Kidney (tissue), 22 donors: ENCODE measurements at places on chromosomes 7 and 10. TPM values are rescaled to one million over a fixed set of nuclear protein-coding genes. Genes with fewer than 3 reads are reported as not detected.
A peak's percentile ranks its signal among the peaks of the same experiment; 100 is the strongest.

DNA sequence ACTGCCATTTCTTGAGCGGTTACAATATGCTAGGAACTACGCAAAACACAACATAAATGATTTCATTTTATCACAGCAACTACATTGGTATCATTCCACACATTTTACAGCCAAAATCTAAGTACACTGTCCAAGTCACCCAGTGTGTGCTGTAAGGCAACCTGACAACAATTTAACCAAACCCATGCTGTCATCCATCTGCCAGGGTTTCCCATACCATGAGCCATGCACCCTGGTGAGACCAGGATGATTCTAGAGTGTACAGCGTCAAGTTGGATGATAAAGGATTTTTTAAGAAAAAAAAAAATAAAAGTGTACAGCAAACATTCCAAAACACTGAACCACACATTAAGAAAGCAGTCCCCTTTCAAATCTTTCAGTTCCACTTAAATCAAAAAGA, 52.9 kb downstream of the PIK3AP1 start:
- no peak for DNase-seq
- no peaks in the 10 kb centered on the region for H3K4me1 ChIP-seq
- no peaks in the 10 kb centered on the region for H3K36me3 ChIP-seq
- no peaks in the 10 kb centered on the region for H3K27me3 ChIP-seq

- DNase-seq: peak; percentile 84
- H3K36me3 ChIP-seq: no peaks in the 10 kb centered on the region
- H3K4me1 ChIP-seq: peaks cover 7% of the 10 kb centered on the region
- H3K4me3 ChIP-seq: no peak overlapping the region
- H3K27me3 ChIP-seq: no peaks in the 10 kb centered on the region
Observed at GRCh38 chr7:140214075-140214684, 37.4 kb upstream of the KDM7A start.

DNA sequence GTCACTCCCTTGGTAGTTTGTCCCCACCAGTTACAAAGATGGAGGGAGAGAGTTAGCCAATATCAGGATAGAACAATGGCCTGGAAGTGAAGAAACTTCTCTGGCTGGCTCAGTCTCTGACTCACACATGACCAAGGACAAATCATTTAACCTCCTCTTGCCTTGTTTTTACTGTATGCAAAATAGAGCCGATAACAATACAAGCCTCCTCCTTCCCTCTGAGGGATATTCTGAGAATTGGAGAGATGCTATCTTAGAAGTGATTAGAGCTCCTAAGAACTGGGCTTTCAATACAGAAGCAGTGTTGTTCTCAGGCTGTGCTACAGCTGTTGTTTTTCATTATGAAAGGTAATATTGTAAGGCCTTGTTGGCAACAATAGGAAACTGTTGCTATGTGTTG, 87.7 kb upstream of the EGR2 start:
- H3K4me3 ChIP-seq: no peak overlapping the region
- H3K27me3 ChIP-seq: no peaks in the 10 kb centered on the region
- no peaks in the 10 kb centered on the region for H3K36me3 ChIP-seq
- no peak overlapping the region for H3K27ac ChIP-seq
- H3K4me1 ChIP-seq: no peaks in the 10 kb centered on the region
- no peak for DNase-seq

DNA sequence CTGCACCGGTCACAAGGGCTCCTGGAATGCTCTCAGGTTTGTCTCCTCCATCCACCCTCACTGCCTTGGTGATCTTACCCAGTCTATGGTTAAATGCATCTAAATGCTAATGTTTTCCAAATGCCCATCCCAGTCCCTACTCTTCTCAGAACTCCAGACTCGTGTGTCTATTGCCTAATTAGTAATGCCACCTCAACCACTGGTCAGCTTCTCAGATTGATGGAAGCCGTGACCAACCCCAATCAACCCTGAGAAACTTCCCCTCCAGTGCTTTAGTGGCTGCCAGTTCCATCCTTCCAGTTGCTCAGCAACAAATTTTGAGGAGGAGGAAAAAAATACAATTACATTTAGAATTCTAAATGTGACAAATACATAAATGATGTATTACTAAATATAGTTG, 18.6 kb downstream of the NUDCD3 start:
- DNase-seq: no peak
- no peaks in the 10 kb centered on the region for H3K27me3 ChIP-seq
- no peak overlapping the region for H3K27ac ChIP-seq
- peaks cover 19% of the 10 kb centered on the region for H3K36me3 ChIP-seq

DNA sequence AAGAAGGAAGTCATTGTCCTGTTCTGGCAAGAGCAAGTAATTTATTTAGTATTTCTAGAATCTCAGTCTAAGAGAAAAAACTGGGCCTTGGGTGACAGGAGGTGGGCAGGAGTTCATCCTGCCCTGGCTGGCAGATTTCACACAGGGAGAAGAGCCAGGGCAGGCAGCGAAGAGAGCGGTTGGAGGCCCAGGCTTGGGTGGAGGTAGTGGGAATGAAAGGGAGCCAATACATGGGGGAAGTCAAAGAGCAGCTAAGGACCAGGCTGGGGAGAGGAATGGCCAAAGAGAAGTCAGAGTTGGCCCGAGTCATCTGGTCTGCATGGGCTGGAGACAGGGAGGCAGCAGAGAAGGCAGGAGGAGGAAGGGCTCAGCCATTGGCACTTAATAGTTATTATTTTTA, 51.4 kb downstream of the HECW1 start:
- H3K27me3 ChIP-seq: no peaks in the 10 kb centered on the region
- H3K4me3 ChIP-seq: no peak overlapping the region
- no peak for DNase-seq
- no peak overlapping the region for H3K27ac ChIP-seq
- H3K36me3 ChIP-seq: no peaks in the 10 kb centered on the region
- H3K4me1 ChIP-seq: no peaks in the 10 kb centered on the region

DNA sequence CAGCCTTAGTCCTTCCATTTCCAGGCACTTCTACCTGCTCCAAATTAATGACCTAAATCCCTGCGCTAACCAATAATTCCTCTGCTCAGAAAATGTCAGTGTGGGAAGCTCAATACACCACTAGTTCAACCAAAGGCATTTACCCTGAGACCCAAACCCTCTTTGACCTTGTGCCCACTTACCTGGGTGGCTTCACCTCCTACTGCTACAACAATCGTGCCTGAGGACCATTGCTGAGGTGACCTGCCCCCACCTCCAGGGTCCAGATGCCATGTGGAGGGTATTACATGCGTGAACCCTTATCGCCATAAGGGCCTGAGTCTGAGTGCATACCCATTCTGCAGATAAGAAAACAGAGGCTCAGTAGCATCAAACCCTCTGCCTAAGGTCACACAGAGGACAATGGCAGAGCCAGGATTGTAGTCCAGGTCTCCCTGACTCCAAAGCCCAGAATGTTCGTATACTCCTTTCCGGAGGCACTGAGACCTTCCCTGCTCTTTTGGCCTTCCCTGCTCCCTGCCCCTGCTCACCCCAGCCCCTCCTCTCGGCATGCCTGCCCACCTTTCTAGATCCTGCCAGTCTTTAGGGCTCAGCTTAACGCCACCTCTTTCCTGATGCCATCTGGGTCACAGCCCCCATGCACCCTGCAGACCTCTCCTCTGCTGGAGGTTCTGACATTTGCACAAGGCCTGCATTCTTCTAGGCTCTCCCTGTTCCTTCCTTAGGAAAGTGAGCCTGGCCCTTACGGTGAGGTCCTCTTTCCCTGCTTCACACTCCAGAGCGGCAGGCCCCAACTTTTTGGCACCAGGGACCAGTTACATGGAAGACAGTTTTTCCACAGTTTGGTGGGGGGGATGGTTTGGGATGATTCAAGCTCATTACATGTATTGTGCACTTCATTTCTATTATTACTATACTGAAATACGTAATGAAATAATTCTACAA, 94.9 kb downstream of the CHST15 start:
- no peak overlapping the region for H3K4me3 ChIP-seq
- H3K36me3 ChIP-seq: no peaks in the 10 kb centered on the region
- no peak overlapping the region for H3K27ac ChIP-seq
- H3K27me3 ChIP-seq: peaks cover 6% of the 10 kb centered on the region
- H3K4me1 ChIP-seq: no peaks in the 10 kb centered on the region

DNA sequence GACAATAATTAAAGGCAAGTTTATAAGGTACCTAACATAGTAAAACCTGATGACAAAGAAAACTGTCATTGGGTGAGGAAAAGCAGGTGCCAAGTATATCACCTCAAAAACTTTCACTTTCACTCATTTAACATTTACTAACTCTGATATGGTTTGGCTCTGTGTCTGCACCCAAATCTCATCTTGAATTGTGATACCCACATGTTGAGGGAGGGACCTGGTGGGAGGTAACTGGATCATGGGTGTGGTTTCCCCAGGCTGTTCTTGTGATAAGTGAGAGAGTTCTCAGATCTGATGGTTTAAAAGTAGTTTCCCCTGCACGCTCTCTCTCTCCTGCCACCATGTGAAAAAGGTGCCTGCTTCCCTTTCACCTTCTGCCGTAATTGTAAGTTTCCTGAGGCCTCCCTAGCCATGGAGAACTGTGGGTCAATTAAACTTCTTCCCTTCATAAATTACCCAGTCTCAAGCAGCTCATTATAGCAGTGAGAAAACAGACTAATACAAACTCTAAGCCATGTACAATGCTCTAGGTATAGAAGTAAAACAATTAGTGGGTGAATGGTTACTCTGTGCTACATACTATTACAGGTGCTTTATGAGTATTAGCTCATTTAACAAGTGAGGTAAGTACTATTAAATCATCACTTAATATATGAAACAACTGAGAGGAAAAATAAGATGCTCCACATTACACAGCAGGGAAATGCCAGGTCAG, 199.0 kb downstream of the CHCHD3 start:
- no peak overlapping the region for H3K27ac ChIP-seq
- no peaks in the 10 kb centered on the region for H3K27me3 ChIP-seq
- DNase-seq: no peak
- no peaks in the 10 kb centered on the region for H3K36me3 ChIP-seq
- no peak overlapping the region for H3K4me3 ChIP-seq
- no peaks in the 10 kb centered on the region for H3K4me1 ChIP-seq

DNA sequence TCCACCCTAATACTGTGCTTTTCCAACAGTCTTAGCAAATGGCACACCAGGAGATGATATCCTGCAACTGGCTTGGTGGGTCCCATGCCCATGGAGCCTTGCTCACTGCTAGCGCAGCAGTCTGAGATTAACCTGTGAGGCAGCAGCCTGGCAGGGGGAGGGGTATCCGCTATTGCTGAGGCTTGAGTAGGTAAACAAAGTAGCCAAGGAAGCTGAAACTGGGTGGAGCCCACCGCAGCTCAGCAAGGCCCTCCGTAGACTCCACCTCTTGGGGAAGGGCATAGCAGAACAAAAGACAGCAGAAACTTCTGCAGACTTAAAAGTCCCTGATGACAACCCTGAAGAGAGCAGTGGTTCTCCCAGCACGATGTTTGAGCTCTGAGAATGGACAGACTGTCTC, 399.0 kb downstream of the CCSER2 start:
- H3K4me1 ChIP-seq: no peaks in the 10 kb centered on the region
- no peaks in the 10 kb centered on the region for H3K36me3 ChIP-seq
- H3K27me3 ChIP-seq: no peaks in the 10 kb centered on the region
- H3K27ac ChIP-seq: no peak overlapping the region

- no peaks in the 10 kb centered on the region for H3K36me3 ChIP-seq
- H3K27ac ChIP-seq: no peak overlapping the region
- no peaks in the 10 kb centered on the region for H3K4me1 ChIP-seq
- DNase-seq: no peak
- no peak overlapping the region for H3K4me3 ChIP-seq
Observed at GRCh38 chr7:101595766-101596537, 33.1 kb downstream of the MYL10 start.

GRCh38 chr7:75696263-75697037, 42.3 kb downstream of the HIP1 start:
- no peaks in the 10 kb centered on the region for H3K36me3 ChIP-seq
- no peak for DNase-seq
- no peaks in the 10 kb centered on the region for H3K4me1 ChIP-seq
- no peak overlapping the region for H3K4me3 ChIP-seq
- no peaks in the 10 kb centered on the region for H3K27me3 ChIP-seq

Gene SPDYE1
- not detected for total RNA-seq

Gene NSUN6
- total RNA-seq: 19.3 TPM

Gene POLR1F
- total RNA-seq: 13.3 TPM

Gene STAG3
- 3.7 TPM for total RNA-seq

Gene PDK4
- 45.0 TPM for total RNA-seq

Gene NODAL
- not detected for total RNA-seq

Gene TRIM73
- 4.3 TPM for total RNA-seq

Gene TMEM26
- total RNA-seq: 1.2 TPM

Gene KLF14
- total RNA-seq: not detected
